ENCODE measurements at places on chromosomes 7 and 10. TPM values are rescaled to one million over a fixed set of nuclear protein-coding genes. Genes with fewer than 3 reads are reported as not detected.

The VIPR2 gene
- total RNA-seq: 25.4 TPM

The KNDC1 gene
- 1.7 TPM for total RNA-seq

The CDC14C gene
- total RNA-seq: not detected

The EBF3 gene
- 7.3 TPM for total RNA-seq

The CALML5 gene
- not detected for total RNA-seq

The ADIRF gene
- total RNA-seq: 27.2 TPM
